Liver (tissue), 10 donors: ENCODE measurements at places on chromosomes 7 and 10. TPM values are rescaled to one million over a fixed set of nuclear protein-coding genes. Genes with fewer than 3 reads are reported as not detected.

DNA sequence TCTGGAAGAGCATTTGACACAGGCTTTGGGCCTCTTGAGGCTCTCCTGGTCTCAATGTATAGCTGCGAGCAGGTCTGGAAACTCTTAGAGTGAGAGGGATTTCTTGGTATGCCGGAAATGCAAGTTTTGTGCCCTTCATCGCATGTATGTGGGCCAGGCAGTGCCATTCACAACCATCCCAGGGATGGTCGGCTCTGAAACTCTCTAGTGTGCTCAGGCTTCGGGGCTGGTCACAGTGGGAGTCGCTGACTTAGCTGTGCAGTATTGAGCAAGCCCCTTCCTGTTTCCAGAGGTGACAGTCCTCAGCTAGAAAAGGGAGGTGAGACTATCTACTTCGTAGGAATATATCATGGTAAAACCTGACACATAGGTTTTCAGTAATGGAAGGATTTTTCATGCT lies 2.0 kb upstream of the AOAH start:
- no peak for DNase-seq

The SYCE1 gene
- 5.4 TPM for polyA plus RNA-seq

DNA sequence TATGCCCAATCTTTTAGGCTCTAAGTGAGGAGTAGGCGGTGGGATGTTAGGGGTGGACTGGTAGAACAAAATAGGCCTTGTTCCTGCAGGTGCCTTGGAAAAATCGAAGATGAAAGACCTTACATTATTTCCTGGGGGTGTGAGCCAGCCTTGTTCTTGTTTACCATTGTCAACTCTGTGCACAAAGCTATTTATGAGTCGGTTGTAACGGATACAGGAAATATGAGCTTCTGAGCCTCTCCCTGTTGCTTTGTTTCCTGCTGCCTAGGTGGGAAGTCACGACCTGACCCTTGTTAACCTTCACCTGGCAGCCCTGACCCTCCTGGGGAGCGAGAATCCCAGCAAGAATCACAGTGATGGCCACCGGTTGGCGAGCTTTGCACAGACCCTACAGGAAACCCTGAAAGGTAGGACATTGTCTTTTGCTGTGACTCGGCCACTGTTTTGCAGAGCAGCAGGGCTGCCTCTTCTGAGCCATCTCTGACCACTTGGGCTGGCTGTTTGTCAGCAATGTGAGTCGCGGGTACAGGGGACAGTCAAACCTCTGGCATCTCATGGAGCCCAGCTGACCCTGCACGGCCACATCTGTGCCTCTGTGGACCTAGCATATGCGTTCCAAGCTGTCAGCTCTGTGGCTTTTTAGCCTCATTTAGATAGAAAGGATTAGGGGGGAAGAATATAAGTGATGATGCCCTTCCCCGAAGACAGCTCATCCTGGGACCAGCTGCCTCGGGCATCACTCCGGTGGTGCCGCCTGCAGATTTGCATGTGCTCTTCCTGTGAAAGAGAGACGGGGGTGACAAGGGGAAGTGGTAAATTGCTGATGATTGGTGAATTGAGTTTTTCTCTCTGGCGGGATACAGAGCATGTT lies 102.1 kb upstream of the ANLN start:
- no peak for DNase-seq

DNA sequence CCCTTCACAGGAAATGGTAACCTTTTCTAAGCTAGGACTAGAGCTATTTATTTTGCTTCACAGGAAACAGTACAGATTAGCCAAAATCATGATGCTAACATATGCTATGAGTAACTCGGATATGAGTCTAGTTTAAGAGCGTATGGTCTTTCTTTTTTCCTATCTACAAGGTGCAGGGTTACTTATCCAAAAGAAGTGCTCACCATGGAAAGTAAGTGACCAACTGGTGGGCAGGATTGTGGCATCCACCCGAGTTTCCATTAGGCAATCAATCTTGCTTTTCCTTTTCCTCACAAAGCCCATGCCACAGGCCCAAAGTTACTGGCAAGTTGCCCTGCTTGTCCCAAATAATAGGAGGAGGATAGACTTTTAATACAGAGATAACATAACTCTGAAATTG lies 765.1 kb upstream of the POM121L12 start:
- DNase-seq: no peak
